Stimulated activated CD4-positive, alpha-beta T cell treated with anti-CD3 and anti-CD28 coated beads, Interleukin-1b, Interleukin-23, amount 100 ng/mL, for 4 hours (primary cell): ENCODE measurements at places on chromosomes 3 and 15.

- no peak for DNase-seq
Observed at GRCh38 chr15:86610038-86610437, 530.4 kb downstream of the AGBL1 start.

DNA sequence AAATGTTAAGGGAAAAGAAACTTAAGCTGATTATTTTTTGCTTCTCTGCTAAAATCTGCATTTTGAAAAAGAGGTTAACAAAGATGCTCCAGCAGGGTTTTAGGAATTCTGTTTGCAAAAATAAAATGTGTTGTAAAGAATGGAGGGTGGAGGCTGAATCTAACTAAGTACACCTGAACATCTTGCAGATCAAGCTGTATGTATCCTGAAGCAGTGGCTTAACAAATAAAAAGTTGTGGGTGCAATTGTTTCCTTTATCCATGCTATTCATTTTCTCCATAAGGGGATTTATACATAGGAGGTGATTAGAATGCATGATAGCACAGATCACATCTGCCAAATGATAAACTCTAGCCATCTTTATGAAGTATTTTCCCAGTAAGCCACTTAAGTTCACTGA lies 466.3 kb downstream of the ERC2 start:
- no peak for DNase-seq

DNA sequence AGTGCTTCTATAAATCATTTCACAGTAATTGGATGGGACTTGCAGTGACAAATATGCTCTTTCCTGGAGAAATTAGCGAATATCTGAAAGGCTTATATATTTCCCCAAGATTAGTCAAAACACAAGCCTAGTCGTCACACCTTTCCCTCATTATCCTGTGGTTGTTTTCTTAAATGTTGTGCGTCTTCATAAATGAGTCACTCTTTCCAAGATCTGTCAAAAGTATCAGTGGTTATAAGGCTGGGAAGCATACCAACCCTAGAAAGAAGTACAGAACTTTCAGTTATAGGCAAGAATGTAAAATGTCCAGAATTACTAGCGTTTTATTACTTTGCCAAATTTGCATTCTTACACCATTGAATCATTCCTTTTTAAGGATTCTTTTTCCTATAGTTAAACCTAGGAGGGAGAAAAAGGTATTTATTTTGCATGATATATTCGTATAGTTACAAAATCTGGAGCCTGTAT lies 33.6 kb downstream of the TMEM212 start:
- DNase-seq = no peak

GRCh38 chr3:187550446-187550845 lies 119.7 kb downstream of the SST start:
- no peak for DNase-seq

DNA sequence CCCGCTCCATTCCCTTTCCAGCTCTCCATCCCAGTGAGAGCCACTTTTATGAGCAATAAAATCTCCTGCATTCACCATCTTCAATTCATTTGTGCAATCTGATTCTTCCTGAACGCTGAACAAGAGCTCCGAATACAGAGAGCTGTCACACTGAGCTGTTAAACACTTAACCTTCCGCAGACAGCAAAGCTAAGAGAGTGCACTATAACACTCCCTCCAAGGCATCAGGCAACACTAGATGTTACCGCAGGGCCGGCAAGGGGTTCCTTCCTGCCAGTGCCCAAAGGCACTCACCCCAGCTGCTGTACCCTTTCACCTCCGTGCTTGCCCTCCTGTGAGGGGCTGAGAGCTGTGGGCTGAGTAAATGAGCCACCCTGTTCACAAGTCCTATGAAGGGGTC lies 85.6 kb downstream of the BCHE start:
- no peak for DNase-seq

DNA sequence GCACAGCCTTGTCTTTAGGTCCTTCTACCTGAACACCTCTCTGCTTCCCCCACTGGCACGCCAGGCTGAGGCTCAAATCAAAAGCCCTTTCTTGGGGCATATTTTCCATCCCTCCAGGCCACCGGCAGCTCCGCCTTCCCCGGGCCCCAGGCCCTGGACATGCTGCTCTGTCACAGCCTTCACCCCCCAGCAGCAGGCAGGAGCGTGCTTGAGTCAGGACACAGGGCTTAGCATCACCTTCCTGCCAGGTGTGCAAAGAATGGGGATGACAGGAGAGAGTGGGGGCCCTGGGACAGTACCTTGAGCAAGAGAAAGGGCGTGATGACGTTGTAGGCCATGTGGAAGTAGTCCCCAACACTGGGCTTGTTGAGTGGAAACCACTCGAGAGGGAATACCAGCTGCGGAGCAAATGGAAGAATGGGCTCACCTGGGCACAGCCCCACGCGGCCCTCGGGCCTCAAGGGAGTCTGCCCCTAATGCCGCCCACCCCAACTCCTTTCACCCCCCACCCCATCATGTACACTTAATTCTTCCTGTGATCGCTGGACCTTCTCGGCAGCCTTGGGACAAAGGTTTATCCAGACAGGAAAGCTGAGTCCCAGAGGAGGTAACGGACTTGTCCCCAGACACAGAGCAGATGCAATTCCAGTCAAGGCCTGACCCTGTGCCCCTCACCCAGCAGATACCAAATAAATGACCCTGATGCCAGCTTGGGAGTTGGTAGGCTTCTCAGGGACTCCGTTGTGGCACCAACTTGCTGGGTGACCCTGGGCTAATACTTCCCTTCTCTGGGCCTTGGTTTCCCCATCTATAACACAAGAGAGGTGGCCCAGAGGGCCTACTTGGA lies 9.1 kb upstream of the CALML4 start:
- no peak for DNase-seq

GRCh38 chr3:151969026-151969642 lies 95.7 kb downstream of the SUCNR1 start:
- no peak for DNase-seq

GRCh38 chr15:35304389-35304788 lies 219.3 kb upstream of the NANOGP8 start:
- no peak for DNase-seq
